ENCODE measurements at places on chromosomes 7 and 10.

- DNase-seq = no peak
Observed at GRCh38 chr7:14973712-14974428, 71.3 kb upstream of the DGKB start.

GRCh38 chr10:81874875-81875466 lies at the start of gene NRG3:
NRG3 (plus strand) TSS chr10:81875194.
- DNase-seq = no peak

DNA sequence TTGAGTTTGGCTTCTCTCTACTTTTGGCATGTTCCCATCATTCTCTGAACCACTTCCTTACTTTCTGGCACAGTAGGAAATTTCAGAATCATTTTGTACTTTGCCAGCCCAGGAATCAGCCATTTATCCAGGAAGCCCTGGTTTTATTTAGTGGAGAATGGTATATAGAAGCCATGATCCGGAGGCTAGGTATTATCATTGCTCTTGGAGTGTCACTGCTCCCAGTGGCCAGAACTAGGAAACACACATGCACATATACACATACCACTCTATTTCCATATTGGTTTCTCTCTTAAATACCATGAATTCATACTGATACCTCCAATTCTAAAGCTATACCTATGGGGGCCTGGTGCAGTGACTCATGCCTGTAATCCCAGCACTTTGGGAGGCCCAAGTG lies 36.3 kb downstream of the SUFU start:
- DNase-seq = peak; percentile 11

- DNase-seq = no peak
Observed at GRCh38 chr7:27224983-27225934, 17.3 kb upstream of the EVX1 start.
